ENCODE measurements at places on chromosomes 12 and 14.
A peak's percentile ranks its signal among the peaks of the same experiment; 100 is the strongest.

DNA sequence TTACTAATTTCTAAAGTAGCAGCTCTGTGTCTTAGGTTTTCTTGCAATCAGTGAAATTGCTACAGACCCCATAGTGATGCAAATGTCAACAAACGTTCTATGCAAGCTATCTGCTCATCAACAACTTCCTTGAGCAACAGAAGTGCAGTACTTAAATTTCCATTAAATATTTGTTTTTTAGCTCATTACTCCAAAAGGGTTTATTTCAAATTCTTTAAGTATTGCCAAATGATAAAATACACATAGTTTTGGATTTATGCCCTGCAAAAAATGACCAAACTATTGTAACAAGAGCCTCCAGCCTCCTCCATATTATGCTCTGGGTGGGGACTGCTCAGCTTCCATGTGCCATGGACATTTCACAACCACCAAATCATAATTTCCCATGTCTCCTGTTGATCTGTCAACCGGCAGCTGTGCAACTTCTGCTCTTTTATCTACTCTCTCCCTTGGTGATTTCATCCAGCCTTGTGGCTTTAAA, 4.4 kb downstream of the BDKRB1 start:
- peak; percentile 77 for DNase-seq

GRCh38 chr12:25615119-25615518, 62.0 kb upstream of the LMNTD1 start:
- peak; percentile 97 for DNase-seq

- peak; percentile 56 for DNase-seq
Measured at GRCh38 chr14:79161571-79161970, 991.4 kb downstream of the NRXN3 start.

DNA sequence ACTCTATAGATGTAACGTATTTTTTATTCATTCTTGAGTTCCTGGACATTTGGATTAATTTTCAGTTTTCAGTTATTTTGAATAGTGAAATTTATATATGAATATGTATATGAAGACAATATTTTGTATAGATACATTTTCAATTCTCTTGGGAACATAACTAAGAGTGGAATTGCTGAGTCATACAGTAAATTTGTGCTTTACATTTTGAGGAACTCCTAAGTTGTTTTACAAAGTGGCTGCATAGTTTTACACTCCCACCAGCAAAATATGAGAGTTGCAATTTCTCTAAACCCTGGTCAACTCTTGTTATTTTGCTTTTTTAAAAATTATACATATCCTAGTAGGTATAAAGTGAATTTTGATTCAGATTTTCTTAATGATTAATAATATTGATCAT, 1838.6 kb upstream of the SEL1L start:
- DNase-seq, result peak; percentile 3

DNA sequence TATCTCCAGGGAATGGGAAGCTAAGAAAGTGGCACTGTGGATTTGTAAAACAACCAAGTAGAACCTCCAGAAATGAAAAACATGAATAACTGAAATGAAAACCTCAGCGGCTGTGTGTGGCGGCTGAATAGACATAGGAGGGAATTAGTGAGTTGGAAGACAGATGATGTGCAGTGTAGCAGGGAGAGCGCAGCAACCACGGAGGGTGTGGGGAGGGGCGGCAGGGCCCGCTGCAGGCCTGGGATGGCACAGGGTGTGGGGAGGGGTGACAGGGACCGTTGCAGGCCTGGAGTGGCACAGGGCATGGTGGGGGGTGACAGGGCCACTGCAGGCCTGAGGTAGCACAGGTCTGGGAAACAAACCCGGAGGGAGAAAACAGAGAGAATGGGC, 51.1 kb downstream of the BEGAIN start:
- DNase-seq, result no peak

- no peak for DNase-seq
Measured at GRCh38 chr12:59131462-59131861, 211.2 kb upstream of the LRIG3 start.

DNA sequence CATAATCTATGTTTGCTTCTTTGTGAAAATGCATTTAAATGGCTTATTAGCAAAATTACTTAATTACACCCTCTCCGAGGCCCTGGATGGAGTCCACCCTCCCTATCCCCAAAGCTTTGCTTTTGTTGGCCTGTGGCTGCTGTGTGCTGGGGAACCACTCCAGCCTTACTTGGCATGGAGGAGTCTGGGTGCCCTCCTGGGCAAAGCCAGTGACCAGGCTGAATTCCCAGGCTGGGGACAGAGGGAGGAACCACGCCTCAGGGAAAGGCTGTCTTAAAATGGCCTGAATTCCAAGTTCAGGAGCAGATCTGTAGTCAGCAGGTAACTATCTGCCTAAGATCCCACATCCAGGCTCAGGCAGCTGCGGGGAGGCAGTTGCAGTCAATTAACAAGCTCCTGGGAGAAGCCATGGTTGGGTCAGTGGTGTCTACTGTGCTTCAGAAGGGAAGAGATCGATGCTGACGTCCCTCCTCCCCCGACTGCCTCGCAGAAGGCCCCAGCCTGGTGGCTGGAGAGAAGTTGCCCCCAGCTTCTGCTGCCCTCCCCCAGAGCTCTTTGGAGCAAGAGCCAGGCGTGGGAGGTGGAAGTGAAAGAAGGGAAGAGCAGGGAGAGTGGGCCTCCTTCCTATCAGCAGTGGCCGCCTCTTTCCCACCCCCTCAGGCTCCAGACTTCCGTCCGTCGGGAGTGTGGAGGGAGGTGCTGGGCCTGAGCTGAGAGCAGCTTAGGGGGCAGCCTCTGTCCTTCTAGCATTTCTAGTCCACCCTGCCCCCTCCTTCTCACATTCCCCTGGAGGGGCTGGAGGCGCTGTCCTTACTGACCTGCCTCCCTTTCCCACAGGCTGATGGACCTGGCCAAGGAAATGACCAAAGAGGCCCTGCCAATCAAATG, 11.3 kb downstream of the VASH1 start:
- DNase-seq, result peak; percentile 61

GRCh38 chr14:52313903-52314594, at the start of gene PTGER2:
Gene PTGER2 (plus strand): TSS chr14:52314312. CDS start chr14:52314549, 237 bp downstream.
- peak; percentile 97 for DNase-seq

DNA sequence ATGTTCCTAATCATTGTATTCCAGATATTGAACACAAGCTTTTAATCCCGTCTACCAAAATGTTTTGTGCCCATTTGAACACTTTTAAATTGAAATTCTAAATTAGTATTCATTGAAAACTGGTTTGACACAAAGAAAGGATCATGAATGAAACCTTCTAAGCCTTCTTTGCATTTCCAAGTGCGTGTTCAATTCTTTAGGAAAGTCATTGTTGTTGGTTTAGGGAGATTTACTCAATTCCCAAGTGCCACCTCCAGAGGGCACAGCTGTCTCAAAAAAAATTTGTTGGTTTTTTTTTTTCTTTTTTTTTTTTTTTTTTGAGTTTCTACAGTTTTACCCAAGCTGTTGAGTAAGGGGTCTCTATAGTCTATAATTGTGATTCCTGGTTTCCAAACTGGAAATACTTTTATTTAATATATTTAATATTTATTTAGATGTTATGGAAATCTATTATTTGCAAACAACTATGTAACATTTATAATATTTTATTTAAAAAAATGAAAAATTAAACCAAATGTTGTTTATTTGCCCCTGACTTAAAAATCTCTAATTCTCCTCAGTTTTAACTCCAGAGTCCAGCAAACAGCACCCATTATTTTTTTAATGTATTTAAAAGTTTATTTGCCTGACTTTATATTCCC, 79.9 kb downstream of the NEDD1 start:
- peak; percentile 7 for DNase-seq

GRCh38 chr14:52834440-52834842, 43.0 kb upstream of the GNPNAT1 start:
- DNase-seq, result peak; percentile 93

GRCh38 chr12:53860426-53861345, 77.9 kb upstream of the HOXC13 start:
- DNase-seq, result no peak

GRCh38 chr12:101823891-101824290, 6.9 kb downstream of the GNPTAB start:
- no peak for DNase-seq

- no peak for DNase-seq
Measured at GRCh38 chr14:46988312-46988711, 336.7 kb upstream of the RPL10L start.

GRCh38 chr12:19633194-19633593, 193.9 kb downstream of the AEBP2 start:
- DNase-seq, result no peak

- DNase-seq, result peak; percentile 47
Measured at GRCh38 chr14:30375296-30375892, 183.6 kb upstream of the G2E3 start.

DNA sequence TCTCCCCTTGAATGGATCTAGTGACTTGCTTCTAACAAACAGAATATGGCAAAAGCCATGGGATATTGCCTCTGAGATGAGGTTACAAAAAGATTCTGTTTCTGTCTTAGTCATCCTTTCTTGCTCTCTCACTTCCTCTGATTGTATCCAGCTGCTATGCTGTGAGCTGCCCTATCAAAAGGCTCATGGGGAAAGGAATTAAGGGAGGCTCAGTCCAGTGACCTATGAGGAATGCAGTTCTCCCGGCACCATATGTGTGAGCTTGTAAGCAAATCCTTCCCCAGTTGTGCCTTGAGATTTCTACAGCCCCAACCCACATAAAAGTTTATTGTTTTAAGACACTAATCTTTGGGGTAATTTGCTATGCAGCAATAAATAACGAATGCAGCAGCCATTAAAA, 183.1 kb downstream of the KLHL28 start:
- peak; percentile 90 for DNase-seq

GRCh38 chr12:108666401-108666881, 32.7 kb upstream of the SELPLG start:
- peak; percentile 51 for DNase-seq

GRCh38 chr14:74932401-74932901, 9.4 kb upstream of the RPS6KL1 start:
- DNase-seq, result no peak

DNA sequence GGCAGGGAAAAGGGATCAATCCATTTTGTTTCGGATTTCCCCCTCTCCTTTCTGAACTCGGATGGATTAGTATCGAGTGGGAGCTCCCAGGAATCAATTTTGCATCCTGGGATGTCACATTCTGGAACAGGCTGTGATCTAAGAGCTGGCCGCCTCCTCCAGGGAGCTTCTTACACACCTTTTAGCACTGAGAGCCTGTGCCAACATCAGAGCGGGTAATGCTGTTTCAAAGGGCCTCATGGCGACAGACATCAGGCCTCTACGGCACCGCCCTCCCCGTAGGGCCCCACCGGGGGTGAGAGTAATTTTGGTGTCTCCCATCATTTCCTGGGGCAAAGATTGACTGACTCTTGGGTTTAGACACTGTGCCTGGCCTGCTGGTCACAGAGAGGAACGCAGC, 2.7 kb downstream of the GALNT9 start:
- no peak for DNase-seq

- DNase-seq, result no peak
Measured at GRCh38 chr14:58813745-58814144, 176.0 kb downstream of the DACT1 start.

GRCh38 chr14:104693482-104694431, 4.3 kb downstream of the INF2 start:
- no peak for DNase-seq

GRCh38 chr14:70882776-70883492, 24.3 kb upstream of the PCNX1 start:
- DNase-seq, result peak; percentile 66

DNA sequence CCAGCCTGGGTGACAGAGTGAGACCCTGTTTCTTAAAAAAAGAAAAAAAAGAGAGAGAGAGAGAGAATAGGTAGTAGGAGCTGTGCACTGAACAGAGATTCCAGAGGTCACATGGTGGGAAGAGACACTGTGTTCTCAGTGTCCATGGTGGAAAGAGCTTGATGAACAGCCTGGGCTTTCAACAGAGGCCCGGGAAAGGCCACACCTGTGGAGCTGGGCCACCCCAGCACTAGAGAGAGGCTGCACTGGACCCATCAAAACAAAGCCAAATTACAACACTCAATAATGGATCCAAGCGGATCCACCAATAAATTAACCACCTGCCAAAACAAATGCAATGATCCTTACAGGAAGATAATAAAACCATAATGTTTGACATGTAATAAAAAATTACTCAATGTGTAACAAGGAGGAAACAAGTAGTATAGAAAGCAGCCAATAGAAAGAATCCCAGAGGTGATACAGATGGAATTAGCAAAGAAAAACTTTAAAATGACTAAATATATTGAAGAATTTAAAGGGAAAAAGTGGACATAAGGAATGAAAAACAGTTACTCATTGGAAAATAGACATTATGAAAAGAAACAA, 44.8 kb upstream of the BCL2L14 start:
- no peak for DNase-seq

GRCh38 chr12:47717443-47718193, 7.7 kb downstream of the ENDOU start:
- peak; percentile 85 for DNase-seq

DNA sequence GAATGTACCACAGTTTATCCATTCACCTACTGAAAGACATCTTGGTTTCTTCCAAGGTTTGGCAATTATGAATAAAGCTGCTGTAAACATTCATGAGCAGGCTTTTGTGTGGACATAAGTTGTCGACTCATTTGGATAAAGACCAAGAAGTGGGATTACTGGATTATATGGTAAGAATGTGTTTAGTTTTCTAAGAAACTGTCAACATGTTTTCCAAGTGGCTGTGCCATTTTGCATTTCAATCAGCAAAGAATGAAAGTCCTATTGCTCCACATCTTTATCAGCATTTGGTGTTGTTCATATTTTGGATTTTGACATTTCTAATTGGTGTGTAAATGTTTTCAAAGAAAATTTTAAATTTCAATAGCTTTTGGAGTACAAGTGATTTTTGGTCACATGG, 27.3 kb upstream of the KLRF1 start:
- DNase-seq, result peak; percentile 10

GRCh38 chr12:41795051-41795600, 349.5 kb downstream of the GXYLT1 start:
- peak; percentile 2 for DNase-seq

DNA sequence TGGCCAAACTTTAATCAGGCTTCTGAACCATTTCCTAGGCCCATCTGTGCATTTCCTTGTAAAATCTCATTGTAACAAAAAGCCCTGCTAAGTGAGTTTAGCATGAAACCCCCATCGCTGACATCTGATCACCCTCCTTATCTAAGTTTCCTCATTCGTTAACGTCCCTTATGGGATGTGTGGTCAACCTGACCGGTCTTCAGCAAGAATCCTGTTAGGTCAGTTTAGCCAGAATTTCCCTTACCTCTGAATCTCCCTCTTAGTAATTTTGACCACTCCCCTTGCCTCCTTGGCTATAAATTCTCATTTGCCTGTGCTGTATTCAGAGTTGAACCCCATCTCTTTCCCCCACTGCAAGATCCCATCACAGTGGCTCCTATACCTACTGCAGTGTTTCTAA, 239.3 kb downstream of the RMST start:
- DNase-seq, result no peak

DNA sequence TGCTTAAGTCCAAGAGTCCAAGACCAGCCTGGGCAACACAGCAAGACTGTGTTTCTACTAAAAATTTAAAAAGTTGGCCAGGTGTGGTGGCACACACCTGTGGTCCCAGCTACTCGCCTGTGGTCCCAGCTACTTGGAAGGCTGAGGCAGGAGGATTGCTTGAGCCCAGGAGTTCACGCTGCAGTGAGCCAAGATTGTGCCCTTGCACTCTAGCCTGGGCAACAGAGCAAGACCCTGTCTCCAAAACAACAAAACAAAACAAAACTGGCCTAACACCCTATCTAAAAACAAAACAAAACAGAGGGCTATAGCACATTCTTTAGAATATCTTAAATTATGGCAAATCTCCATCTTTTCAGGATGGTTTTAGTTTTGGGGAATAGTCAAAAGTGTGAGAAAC, 3.1 kb upstream of the LYZ start:
- DNase-seq, result no peak

- DNase-seq, result no peak
Measured at GRCh38 chr12:91178781-91179180, 3.8 kb downstream of the DCN start.

All from IMR-90 (cell line).